Activated CD8-positive, alpha-beta memory T cell treated with anti-CD3 and anti-CD28 coated beads for 1 hour (primary cell): ENCODE measurements at places on chromosomes 7 and 10.

DNA sequence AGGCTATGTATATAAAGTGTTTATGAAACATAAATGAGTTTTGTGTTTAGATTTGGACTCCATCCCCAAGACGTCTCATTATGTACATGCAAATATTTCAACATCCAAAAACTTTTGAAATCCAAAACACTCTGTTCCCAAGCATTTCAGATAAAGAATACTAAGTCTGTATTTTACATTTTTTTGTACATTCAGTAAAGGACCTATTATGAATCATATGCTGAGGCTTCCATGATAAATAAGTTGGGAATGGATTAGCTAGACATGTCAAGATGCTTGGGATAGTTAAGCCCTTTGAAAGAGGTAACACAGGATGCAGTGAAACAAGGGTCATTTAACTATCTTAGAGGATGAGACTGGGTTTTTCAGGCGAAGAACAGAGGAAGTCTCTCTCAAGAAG, 262.9 kb downstream of the SNX13 start:
- no peak for DNase-seq

GRCh38 chr7:24406053-24406788, 122.2 kb downstream of the NPY start:
- no peak for DNase-seq

- no peak for DNase-seq
These were observed 3.0 kb upstream of the SH3PXD2A start for GRCh38 chr10:103858360-103858759.

DNA sequence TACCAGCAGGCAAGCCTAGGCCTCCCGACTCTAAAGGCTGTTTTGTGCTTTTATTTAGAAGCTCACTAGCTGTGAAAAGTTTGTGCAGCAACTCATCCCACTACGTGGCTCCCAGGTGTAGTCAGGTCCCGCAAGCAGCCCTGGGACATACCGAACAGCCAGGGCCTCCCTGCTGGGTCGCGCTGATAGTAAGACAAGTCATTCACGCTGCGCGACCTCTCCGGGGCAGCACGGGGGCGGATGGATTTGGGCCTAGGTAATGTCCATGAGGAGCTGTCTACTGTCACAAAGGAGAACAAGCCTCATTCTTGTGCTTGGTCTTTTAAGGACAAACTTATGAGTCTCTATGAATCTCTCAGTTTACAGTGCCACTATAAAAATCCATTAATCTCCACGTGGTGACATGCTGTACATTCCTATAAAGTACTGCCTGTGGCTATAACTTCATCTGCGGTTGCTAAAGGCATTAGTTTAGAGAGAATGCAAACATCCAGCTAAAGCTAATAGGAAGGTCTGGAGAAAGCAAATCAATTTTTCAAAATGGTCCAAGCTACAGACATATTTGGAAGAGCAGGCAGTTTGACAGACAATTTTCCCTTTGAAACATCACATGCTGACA, 546.8 kb downstream of the PHTF2 start:
- DNase-seq = no peak

- no peak for DNase-seq
These were observed 41.7 kb downstream of the VCL start for GRCh38 chr10:74039561-74040145.

DNA sequence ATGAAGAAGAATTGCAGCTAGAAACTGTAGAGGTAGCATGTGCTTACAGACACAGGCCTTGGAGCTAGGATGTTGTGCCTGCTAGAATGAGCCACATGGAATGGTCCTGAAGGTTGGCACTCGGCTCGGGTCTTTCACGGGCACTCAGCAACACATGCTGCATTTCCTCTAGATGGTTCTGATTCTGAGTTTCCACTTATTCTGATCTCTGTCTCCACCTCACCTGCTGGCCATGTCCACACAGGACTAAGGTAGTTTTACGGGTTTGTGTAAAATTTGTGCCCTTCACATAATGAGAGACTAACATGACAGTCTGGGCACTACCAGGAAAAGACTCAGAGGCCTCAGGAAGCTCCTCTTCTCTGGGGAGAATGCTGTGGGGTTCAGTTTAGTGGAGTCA, 444.8 kb upstream of the MKI67 start:
- no peak for DNase-seq

DNA sequence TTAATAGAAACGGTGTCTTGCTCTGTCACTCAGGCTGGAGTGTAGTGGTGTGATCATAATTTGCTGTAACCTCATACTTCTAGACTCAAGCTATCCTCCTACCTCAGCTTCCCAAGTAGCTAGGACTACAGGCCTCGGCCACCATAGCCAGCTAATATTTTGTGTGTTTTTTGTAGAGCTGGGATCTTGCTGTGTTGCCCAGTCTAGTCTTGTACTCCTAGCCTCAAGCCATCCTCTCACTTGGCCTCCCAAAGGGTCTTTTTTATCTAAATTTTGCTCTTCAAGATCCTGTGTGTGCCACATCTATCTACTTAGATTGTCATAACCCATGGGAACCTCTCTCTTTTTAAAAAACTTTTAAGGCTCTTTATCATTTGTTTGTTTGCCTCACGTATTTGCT, 50.5 kb downstream of the ANKIB1 start:
- DNase-seq = no peak

- no peak for DNase-seq
These were observed 56.8 kb upstream of the DDC start for GRCh38 chr7:50621973-50622490.

GRCh38 chr10:95287281-95287680, 3.5 kb downstream of the PDLIM1 start:
- DNase-seq = no peak

GRCh38 chr7:68776326-68776725, 821.9 kb upstream of the AUTS2 start:
- no peak for DNase-seq

- no peak for DNase-seq
These were observed 2.4 kb upstream of the EXOC6 start for GRCh38 chr10:92845921-92846320.

- DNase-seq = no peak
These were observed 352.0 kb downstream of the PCLO start for GRCh38 chr7:82810558-82811259.

- DNase-seq = no peak
These were observed 26.1 kb downstream of the GBX1 start for GRCh38 chr7:151141311-151141854.

- no peak for DNase-seq
These were observed 9.2 kb downstream of the FOXL3 start for GRCh38 chr7:299169-299568.

DNA sequence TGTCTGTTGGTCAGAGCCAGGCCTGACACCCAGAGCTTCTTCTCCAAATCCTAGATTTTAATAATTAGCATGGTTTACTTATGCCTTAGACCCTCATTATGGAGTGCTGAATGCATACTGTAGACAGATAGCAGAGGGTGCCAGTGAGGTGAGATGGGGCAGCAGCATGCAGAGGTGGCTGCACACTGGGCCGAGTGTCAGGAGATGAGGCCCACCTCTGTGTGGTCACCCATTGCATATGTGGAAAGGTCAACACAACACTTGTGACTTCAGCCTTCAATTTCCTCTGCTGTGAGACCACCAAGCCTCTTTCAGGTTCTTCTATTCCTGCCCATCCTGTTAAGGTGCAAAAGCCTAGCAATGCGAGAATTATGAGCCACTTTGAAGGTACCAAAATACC, 39.7 kb upstream of the NMT2 start:
- DNase-seq = no peak

DNA sequence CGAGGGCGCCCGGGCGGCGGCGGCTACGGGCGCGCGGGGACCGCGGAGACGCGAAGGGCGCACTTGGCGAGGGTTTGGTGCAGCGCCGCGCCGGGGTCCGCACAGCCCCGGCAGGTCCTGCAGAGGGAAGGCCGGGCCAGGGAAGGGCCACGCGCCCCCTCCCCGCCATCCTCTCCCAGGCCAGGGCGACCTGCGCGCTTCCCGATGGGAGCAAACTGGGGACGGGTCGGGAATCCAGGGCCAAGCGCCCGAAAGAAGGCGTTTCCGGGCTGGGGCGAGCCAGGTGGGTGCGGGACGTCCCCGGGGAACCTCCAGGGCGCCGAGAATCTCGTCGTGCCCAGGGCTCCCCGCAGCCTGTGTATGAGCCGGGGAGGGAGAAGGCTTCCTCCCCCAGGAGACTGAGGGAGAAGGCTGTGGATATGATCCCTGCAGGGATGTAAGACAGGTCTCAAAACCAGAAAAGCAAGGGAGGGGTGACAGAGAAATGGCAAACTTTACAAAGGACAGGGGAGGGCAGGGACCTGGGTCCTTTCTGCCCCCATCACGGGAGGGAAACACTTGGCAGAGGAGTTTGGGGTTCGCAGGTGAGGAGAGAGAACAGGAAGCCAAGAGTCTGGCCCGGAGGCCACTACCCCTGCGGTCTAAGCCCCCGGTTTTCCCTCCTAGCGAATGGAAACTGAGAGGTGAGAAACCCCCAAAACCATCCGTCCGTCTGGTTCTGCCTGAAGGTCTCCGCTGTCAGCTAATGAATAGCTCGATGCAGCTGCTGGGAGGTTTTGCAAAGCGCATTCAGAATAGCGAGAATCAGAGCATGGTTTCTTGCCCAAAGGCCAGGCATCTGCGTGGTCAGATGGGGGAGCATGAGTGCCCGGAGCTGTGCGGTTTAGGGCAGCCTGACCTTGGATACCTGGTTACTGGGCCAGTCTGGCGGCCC, 674 bp downstream of the AMZ1 start:
- DNase-seq = no peak

DNA sequence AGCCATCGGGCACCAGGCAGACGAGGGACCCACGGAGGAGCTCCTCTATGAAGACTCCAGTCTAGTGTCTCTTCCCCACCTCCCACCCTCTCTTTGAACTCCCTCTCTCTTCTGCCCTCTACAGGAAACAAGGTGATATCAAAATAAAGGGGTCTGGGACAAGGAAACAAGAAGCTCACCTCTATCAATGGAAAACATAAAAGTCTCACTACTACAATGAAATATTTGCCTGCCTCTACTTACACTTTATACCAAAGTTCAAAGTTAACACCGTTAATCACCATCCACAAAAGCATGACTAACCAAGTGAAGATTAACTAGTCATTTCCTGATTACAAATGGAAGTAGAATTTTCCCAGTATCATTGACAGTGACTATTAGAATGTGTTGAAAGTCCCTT, 82.2 kb downstream of the PARD3 start:
- DNase-seq = no peak
